ENCODE measurements at places on chromosomes 7 and 10. TPM values are rescaled to one million over a fixed set of nuclear protein-coding genes. Genes with fewer than 3 reads are reported as not detected.

The ELOVL3 gene
- not detected for total RNA-seq

DNA sequence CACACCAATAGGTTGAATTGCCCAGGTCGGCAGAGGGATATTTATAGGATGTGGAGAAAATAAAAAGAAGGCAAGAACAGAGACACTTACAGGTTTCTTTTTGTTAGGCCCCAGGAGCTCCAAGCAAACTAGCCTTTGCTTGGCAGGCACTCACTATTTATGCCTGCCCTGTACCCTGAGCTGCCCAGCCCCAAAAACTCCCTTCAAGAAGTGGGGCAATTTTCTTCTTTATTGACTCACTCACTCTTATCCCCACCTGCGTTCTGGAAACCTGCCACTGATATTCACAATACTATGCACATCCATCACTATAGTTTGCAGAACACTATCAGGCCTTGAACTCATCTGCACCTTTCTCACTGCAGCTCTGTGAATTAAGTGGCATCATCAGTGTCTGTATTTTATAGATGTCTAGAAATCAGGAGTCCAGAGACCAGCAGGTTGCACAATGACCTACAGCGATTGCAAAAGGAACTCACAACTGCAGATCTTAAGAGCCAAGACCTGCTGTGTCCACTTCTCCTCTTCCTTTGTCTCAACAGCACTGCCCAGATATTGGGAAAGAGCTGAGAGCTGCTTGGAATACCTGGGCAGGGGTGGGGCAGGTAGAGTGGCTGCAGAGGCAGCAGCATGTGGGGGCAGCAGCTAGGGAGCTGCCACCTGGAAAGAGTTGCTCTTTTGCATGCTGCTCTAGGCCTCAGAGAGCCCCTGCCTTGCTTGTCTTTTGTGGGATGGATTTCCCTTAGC lies at the start of gene SFTPD:
TSS of gene SFTPD (minus strand) at position 130 of the 747 bp plus-strand sequence. CDS start 2,446 bp downstream, outside the sequence.
- H3K4me3 ChIP-seq = no peak within 1 kb of the TSS
- H3K27ac ChIP-seq = no peak within 1 kb of the TSS
- no peak for DNase-seq
- no peaks in the 10 kb centered on the region for H3K27me3 ChIP-seq
- H3K4me1 ChIP-seq = no peaks in the 10 kb centered on the region

GRCh38 chr10:132946-133898 lies 2.0 kb upstream of the ZMYND11 start:
- H3K4me3 ChIP-seq = no peak overlapping the region
- no peaks in the 10 kb centered on the region for H3K27me3 ChIP-seq
- no peaks in the 10 kb centered on the region for H3K36me3 ChIP-seq
- DNase-seq = no peak

The TASOR2 gene
- total RNA-seq = 19.7 TPM

- no peaks in the 10 kb centered on the region for H3K4me1 ChIP-seq
- no peak overlapping the region for H3K4me3 ChIP-seq
- no peaks in the 10 kb centered on the region for H3K36me3 ChIP-seq
- no peak for DNase-seq
- no peak overlapping the region for H3K27ac ChIP-seq
- no peaks in the 10 kb centered on the region for H3K27me3 ChIP-seq
These were observed 30.7 kb downstream of the COA1 start for GRCh38 chr7:43698460-43699255.

DNA sequence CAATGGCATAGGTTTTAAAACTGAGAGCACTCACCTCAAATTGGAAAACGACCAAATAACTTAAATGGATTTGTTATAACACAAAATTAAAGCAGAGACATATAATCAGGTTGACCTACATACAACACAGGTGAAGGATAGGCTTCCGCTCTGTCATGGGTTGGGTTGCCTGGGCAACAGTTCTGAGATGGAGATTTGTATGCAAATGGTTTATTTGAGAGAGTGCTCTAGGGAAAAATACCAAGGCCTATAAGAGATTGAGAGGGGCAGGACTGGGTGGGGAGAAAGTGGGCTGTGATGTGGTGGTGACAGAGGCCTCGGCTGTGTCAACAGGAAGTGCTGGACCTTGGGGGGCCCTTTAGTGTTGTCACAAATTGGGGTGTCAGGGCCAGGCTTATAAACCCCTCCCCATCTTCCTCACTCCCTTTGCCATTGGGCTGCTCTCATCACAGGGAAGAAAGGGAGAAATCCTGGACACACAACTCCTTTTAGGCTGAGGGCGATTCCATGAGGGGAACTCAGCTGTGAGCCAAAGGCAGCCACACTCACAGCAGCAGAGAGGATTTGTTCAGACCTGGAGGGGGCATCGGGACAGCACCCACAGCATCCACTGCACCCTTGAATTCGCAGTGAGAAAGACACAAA lies 105.4 kb upstream of the LYZL1 start:
- no peaks in the 10 kb centered on the region for H3K36me3 ChIP-seq
- no peak overlapping the region for H3K27ac ChIP-seq
- DNase-seq = no peak
- H3K4me3 ChIP-seq = no peak overlapping the region
- no peaks in the 10 kb centered on the region for H3K4me1 ChIP-seq

DNA sequence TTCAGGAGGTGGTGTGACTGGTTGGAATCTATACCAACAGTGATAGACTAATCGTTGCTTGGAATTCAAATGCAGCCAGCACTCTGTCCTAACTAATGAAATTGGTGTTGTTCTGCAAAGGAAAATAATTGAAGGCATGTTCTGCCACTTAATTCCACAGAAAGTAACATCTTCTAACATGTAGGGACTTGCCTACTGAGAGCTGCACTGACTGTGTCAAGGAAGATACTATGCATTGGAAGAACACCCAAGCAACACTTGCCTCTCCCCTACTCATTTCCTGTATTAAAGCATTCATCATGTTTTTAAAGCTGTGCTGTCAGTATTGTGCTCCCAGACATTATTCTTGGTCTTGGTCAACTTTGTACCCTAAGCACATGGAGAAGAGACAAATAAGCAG lies 2.7 kb upstream of the CYP3A7 start:
- H3K27ac ChIP-seq = no peak overlapping the region
- no peaks in the 10 kb centered on the region for H3K36me3 ChIP-seq
- H3K4me1 ChIP-seq = peaks cover 4% of the 10 kb centered on the region
- no peaks in the 10 kb centered on the region for H3K27me3 ChIP-seq

- H3K36me3 ChIP-seq = no peaks in the 10 kb centered on the region
- H3K4me3 ChIP-seq = no peak overlapping the region
- H3K27ac ChIP-seq = peak overlapping the region; percentile 22
These were observed 61.4 kb downstream of the ST7 start for GRCh38 chr7:117014673-117015133.

DNA sequence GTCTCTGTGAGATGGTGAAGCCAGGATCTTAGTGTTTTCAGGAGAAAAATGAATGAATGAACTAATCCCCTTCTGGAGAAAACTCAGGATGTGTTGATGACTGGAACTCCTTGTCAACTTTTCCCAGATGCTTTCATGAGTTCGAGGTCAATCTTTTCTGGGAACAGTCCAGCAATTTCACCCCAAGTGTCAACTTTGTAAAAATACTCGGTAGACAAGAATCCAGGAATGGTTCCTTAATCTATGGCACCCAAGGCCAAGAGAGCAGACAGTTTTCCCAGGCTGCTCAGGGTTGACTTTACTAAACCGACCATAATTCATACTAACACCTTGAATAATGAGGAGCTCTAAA lies 31.1 kb upstream of the LYZL1 start:
- H3K4me3 ChIP-seq = no peak overlapping the region
- no peaks in the 10 kb centered on the region for H3K4me1 ChIP-seq
- no peak for DNase-seq

GRCh38 chr10:17883621-17884020 lies 68.1 kb upstream of the SLC39A12 start:
- no peak for DNase-seq
- H3K4me1 ChIP-seq = no peaks in the 10 kb centered on the region
- H3K4me3 ChIP-seq = no peak overlapping the region
- no peaks in the 10 kb centered on the region for H3K27me3 ChIP-seq
- no peak overlapping the region for H3K27ac ChIP-seq
- H3K36me3 ChIP-seq = no peaks in the 10 kb centered on the region

The FGFR2 gene
- total RNA-seq = 14.4 TPM

GRCh38 chr10:127151981-127152699 lies 44.3 kb downstream of the INSYN2A start:
- no peak overlapping the region for H3K4me3 ChIP-seq
- no peaks in the 10 kb centered on the region for H3K36me3 ChIP-seq
- no peaks in the 10 kb centered on the region for H3K27me3 ChIP-seq
- DNase-seq = peak; percentile 76

DNA sequence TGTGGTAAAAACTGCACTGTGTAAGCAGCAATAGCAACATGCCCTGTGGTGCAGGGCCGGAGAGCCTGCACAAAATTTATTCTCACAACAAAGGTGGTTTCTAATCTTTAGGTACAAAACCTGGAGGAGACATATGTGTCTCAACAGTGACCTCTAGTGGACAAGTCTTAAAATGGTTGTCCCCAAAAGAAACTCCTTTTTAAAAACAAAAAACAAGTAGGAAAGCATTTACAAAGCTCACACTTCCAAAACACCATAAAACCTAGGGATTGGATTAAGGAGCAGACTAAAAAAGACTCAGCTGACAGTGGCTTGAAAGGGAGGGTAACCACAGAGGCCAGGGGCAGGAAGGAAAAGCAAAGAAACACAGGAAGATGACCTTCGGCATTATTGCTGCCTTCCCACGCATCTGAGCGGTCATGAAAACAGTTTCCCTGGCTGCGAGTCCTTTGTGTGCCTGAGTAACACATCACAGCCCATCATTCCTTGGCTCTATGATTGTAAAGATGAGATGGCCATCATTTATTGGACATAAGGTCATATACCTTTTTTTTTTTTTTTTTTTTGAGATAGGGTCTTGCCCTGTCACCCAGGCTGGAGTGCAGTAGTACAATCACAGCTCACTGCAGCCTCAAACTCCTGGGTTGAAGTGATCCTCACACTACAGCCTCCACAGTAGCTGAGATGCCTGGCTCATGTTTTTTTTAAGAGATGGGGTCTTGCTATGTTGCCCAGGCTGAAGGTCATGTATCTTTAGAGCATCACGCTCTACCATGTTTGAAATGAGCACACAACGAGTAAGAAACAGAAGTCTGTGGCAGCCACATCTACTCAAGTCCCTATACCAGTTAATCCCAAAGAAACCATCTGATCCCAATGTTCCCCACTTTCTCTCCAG lies 39.5 kb downstream of the RSU1 start:
- H3K27me3 ChIP-seq = no peaks in the 10 kb centered on the region
- no peaks in the 10 kb centered on the region for H3K36me3 ChIP-seq
- H3K4me3 ChIP-seq = no peak overlapping the region
- DNase-seq = peak; percentile 49
- no peak overlapping the region for H3K27ac ChIP-seq

The SNX13 gene
- total RNA-seq = 20.9 TPM

The DNAH11 gene
- 1.8 TPM for total RNA-seq

The ZNF25 gene
- 2.7 TPM for total RNA-seq

DNA sequence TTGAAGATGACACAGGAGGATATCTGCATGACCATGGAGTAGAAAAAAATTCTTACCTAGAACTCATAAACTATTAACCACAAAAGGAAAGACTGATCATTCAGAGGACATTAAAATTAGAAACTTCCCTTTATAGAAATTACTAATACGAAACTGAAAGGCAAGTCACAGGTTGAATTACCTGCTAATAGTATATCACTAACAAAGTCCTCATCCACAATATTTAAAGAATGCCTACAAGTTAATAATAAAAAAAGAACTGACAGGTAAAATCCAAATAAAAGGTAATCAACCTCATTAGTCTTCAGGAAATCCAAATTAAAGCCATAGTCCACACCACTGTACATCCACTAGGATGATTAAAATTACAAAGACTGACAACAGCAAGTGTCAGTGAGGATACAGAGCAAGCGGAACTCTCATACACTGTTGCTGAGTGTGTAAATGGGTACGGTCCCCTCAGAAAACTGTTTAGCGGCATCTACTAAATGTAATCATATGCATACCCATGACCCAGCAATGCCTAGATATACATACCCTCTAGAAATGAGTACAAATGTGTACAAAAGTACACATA lies 71.2 kb downstream of the ARHGAP21 start:
- no peaks in the 10 kb centered on the region for H3K27me3 ChIP-seq
- DNase-seq = no peak
- H3K27ac ChIP-seq = no peak overlapping the region
- no peaks in the 10 kb centered on the region for H3K36me3 ChIP-seq
- H3K4me3 ChIP-seq = no peak overlapping the region
- no peaks in the 10 kb centered on the region for H3K4me1 ChIP-seq

- H3K4me3 ChIP-seq = no peak overlapping the region
- DNase-seq = no peak
- H3K4me1 ChIP-seq = no peaks in the 10 kb centered on the region
- H3K27ac ChIP-seq = no peak overlapping the region
- no peaks in the 10 kb centered on the region for H3K27me3 ChIP-seq
These were observed 55.6 kb upstream of the KMT2E start for GRCh38 chr7:104958371-104958865.

- no peak for DNase-seq
- H3K36me3 ChIP-seq = no peaks in the 10 kb centered on the region
- H3K4me1 ChIP-seq = no peaks in the 10 kb centered on the region
These were observed 58.0 kb downstream of the LSMEM1 start for GRCh38 chr7:112538726-112539255.

DNA sequence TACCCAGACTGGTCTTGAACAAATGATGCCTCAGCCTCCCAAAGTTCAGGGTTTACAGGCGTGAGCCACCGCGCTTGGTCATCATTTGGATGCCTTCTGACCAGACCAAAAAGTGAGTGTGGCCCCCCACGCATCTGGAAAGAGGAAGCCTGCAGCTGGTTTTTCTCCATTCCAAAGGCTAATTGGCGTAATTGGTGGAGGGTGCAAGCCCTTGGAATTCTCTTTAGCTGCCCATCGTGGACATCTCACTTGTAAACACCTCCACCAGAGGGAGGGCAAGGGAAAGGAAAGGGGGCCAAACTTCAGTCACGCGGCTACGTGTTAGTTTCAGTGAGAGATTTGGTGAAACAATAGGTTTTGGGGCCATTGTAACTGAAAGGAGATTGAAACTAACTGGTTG lies 4.1 kb upstream of the ARHGAP21 start:
- no peaks in the 10 kb centered on the region for H3K4me1 ChIP-seq
- DNase-seq = no peak
- H3K4me3 ChIP-seq = no peak overlapping the region
- H3K36me3 ChIP-seq = no peaks in the 10 kb centered on the region
- H3K27me3 ChIP-seq = no peaks in the 10 kb centered on the region

- H3K36me3 ChIP-seq = no peaks in the 10 kb centered on the region
- H3K27me3 ChIP-seq = no peaks in the 10 kb centered on the region
These were observed 284.5 kb upstream of the KLF6 start for GRCh38 chr10:4069491-4069890.

GRCh38 chr7:132547821-132548220 lies 28.4 kb downstream of the PLXNA4 start:
- no peaks in the 10 kb centered on the region for H3K4me1 ChIP-seq
- no peaks in the 10 kb centered on the region for H3K36me3 ChIP-seq
- no peaks in the 10 kb centered on the region for H3K27me3 ChIP-seq
- no peak for DNase-seq

GRCh38 chr10:121600611-121601010 lies 2.4 kb upstream of the FGFR2 start:
- no peak for DNase-seq
- no peaks in the 10 kb centered on the region for H3K4me1 ChIP-seq
- H3K36me3 ChIP-seq = no peaks in the 10 kb centered on the region
- H3K4me3 ChIP-seq = no peak overlapping the region
- peaks cover 5% of the 10 kb centered on the region for H3K27me3 ChIP-seq

- no peaks in the 10 kb centered on the region for H3K27me3 ChIP-seq
- no peaks in the 10 kb centered on the region for H3K4me1 ChIP-seq
- no peak overlapping the region for H3K27ac ChIP-seq
- no peaks in the 10 kb centered on the region for H3K36me3 ChIP-seq
These were observed 75.1 kb downstream of the EBF3 start for GRCh38 chr10:129888784-129889616.

The SUGCT gene
- 13.8 TPM for total RNA-seq

GRCh38 chr7:25134358-25135010 lies 9.4 kb upstream of the CYCS start:
- H3K27ac ChIP-seq = no peak overlapping the region
- H3K4me1 ChIP-seq = no peaks in the 10 kb centered on the region
- H3K4me3 ChIP-seq = no peak overlapping the region
- H3K27me3 ChIP-seq = no peaks in the 10 kb centered on the region

All from right lobe of liver (tissue), 6 donors.